ENCODE measurements at places on chromosomes 7 and 10. TPM values are rescaled to one million over a fixed set of nuclear protein-coding genes. Genes with fewer than 3 reads are reported as not detected.

The SLC26A5 gene
- not detected for total RNA-seq

The KLLN gene
- total RNA-seq, result 0.64 TPM

The SFTPA1 gene
- not detected for total RNA-seq

The SFRP4 gene
- under 0.01 TPM for total RNA-seq

The PTPRZ1 gene
- total RNA-seq, result 7.2 TPM

The TMEM229A gene
- not detected for total RNA-seq

The DDIT4 gene
- total RNA-seq, result 2,091 TPM

The VOPP1 gene
- total RNA-seq, result 81.6 TPM

The TWIST1 gene
- total RNA-seq, result 16.4 TPM

The CASTOR2 gene
- 2.7 TPM for total RNA-seq

The KCTD7 gene
- 3.0 TPM for total RNA-seq

The ERVW-1 gene
- total RNA-seq, result not detected

The CTNNA3 gene
- total RNA-seq, result not detected

The LIPJ gene
- total RNA-seq, result not detected

The ABCB4 gene
- total RNA-seq, result not detected

The INA gene
- not detected for total RNA-seq

The NACAD gene
- 0.96 TPM for total RNA-seq

The TECPR1 gene
- 17.1 TPM for total RNA-seq

The ORAI2 gene
- total RNA-seq, result 21.0 TPM

The GAD2 gene
- total RNA-seq, result not detected

The METTL27 gene
- not detected for total RNA-seq

The ARHGAP12 gene
- total RNA-seq, result 29.4 TPM

The ASB10 gene
- total RNA-seq, result not detected

The PILRA gene
- total RNA-seq, result under 0.01 TPM

The TAS2R4 gene
- total RNA-seq, result 0.96 TPM

The CUL2 gene
- 21.4 TPM for total RNA-seq

The RASA4 gene
- 4.3 TPM for total RNA-seq

The RASSF4 gene
- total RNA-seq, result 28.4 TPM

The C10orf53 gene
- total RNA-seq, result not detected

The CTTNBP2 gene
- 1.1 TPM for total RNA-seq

The AQP1 gene
- 5.3 TPM for total RNA-seq

The HECW1 gene
- not detected for total RNA-seq

Data from tracheal epithelial cell (primary cell).